ENCODE measurements at places on chromosomes 5 and 9. TPM values are rescaled to one million over a fixed set of nuclear protein-coding genes. Genes with fewer than 3 reads are reported as not detected.

FGF18 gene
- 0.63 TPM for total RNA-seq

GTF3C5 gene
- 52.2 TPM for total RNA-seq

ORM2 gene
- total RNA-seq = 1.0 TPM

ADGRD2 gene
- total RNA-seq = not detected

ZNF483 gene
- total RNA-seq = 27.4 TPM

AFAP1L1 gene
- total RNA-seq = 1.9 TPM

PCDHAC1 gene
- total RNA-seq = 0.14 TPM

ADGRV1 gene
- 4.5 TPM for total RNA-seq

CER1 gene
- total RNA-seq = not detected

PCDHB5 gene
- 0.60 TPM for total RNA-seq

TMOD1 gene
- total RNA-seq = 36.0 TPM

TXNDC8 gene
- total RNA-seq = not detected

FEM1C gene
- 37.7 TPM for total RNA-seq

KCNT1 gene
- total RNA-seq = 0.22 TPM

WDR31 gene
- total RNA-seq = 3.3 TPM

SOHLH1 gene
- not detected for total RNA-seq

CDKN2B gene
- total RNA-seq = 192 TPM

CCDC192 gene
- total RNA-seq = not detected

C5 gene
- total RNA-seq = 0.58 TPM

IL7R gene
- total RNA-seq = 16.9 TPM

OGN gene
- 6.6 TPM for total RNA-seq

LARP1 gene
- total RNA-seq = 127 TPM

NRARP gene
- total RNA-seq = 171 TPM

All from mucosa of descending colon (tissue), 3 donors.